ENCODE measurements at places on chromosomes 6 and 20.

- no peak for DNase-seq
These were observed 45.9 kb upstream of the PKHD1 start for GRCh38 chr6:52133324-52133723.

- no peak for DNase-seq
These were observed 100.7 kb upstream of the CARMIL1 start for GRCh38 chr6:25178336-25179035.

DNA sequence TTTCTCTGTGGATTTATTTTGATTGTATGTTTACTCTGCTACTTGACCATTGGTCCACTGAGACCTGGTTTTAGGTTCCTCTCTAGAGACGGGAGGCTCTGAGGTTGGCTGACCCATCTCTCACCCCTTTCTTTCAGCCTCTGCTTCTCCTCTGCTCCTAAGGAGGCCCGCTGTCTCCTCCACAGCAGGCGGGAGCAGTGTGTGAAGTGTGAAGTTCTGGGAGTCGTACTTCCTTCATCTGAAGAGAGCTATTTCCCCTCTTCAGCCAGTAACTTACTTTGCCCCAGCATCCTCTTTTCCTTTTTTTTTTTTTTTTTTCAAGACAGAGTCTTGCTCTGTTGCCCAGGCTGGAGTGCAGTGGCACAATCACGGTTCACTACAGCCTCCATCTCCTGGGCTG, 21.1 kb downstream of the PDRG1 start:
- DNase-seq, result no peak

GRCh38 chr6:17086469-17086868, 15.4 kb upstream of the STMND1 start:
- peak; percentile 76 for DNase-seq

DNA sequence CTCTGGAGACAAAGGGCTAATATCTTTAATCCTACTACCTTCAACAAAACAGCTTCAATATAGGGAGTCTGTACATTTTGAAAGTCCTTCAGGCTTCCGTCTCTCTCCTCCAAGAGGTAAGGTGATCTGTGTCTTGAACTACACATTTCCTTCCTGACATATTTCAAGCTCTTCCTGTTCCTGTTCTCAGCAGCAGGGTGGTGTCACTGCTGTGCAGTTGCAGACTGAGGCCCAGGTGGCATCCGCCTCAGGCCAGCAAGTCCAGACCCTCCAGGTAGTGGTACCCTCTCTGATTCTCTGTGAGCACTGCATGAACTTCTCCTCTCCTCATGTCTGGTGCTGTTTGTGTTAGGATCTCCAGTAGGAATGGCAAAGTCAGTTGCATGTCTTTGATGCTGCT, 7.8 kb downstream of the NFYA start:
- no peak for DNase-seq

DNA sequence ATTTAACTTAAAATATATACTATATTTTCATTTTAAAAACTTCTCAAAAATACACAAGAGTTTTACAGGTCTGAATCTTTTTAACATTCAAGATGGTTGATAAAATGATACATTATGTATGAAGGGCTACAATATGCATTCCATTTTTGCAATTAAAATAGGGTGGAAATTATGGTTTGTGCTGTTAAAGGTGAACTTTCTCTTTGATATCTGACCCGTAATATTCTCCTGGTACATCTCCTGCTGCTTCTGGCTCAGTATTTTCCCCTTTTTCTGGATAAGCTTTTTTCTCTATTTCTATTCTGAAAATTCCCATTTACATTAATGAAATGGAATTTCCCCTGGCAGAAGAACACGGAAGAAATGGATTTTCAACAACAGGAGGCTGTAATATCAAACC, 27.4 kb upstream of the LCA5 start:
- no peak for DNase-seq

DNA sequence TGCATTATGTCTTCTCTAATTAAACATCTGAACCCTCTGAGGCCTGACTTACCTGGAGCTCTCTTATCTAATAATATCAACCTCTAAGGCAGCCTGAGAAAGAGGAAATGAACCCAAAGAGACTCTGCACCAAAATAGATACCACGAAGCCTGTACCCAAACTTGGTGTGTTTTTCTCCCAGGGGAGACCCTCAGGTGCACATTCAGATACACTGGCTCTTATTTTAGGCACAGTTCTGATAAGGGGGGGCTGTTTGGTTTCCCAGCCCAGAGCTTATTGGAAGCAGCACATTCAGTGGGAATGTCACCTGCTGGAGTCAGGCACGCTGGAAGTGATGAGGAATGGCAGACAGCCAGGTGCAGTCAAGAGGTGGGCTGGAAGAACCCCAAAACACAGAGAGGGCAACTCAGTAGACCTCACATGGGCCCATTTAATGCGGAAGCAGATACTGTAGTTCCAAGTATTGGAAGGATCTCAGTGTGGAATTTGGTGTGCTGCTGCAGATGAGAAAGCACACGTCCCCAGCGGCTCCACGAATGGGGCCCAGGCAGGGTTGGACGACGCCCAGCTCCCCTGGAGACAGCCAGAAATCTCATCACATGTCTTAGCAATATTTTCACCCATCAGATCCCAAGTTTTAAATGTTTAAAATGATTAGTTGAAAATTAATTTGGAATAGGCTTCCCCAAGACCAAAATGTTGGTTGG, 9.7 kb upstream of the CCR6 start:
- DNase-seq, result no peak

- no peak for DNase-seq
These were observed 895.6 kb upstream of the MAP3K7 start for GRCh38 chr6:91482498-91482897.

Data from HTR-8/SVneo (cell line).